Caki2 (cell line): ENCODE measurements at places on chromosomes 2 and 18.

GRCh38 chr2:45170191-45171135 is 161.2 kb upstream of the SIX2 start:
- peak; percentile 65 for DNase-seq

DNA sequence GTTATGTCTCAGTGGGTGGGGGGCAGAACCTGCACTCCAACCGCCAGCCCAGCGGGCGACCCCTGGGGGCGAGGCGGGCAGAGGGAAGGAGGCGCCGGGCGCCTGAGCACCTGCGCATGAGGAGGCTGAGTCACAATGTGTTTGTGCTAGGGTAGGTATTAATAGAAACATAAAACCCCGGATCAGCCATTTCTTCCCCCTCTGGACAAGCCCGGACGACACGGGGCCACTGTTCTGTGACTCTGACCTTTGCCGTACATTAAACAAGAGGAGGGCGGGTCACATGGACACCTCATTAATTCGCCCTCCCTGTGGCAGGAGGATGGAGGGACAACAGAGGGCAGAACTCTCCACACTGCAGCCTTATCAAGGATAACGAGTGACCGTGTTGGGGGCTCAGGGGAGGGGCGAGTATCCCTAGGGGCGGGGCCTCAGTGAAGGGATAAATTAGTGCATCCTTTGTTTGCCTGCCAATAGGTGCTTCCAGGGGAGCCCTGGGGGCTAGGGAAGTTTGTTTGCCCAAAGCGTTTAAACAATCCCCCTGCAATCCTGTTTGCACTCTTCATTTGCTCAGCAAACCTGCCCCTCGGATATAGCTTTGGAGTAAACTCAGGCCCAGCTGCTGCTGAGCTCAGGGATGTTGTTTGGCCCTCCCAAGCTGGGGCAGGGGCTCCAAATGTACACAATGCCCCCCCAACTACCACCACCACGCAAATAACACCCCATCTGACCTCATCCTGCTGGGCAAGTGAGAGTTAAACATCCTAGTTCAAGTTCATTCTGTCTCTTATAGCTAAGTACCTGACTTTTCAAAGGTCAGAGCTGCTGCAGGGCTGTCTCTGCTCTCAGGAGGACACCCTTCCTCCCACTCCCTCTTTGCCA is 171.2 kb upstream of the GLI2 start:
- DNase-seq, result peak; percentile 98

DNA sequence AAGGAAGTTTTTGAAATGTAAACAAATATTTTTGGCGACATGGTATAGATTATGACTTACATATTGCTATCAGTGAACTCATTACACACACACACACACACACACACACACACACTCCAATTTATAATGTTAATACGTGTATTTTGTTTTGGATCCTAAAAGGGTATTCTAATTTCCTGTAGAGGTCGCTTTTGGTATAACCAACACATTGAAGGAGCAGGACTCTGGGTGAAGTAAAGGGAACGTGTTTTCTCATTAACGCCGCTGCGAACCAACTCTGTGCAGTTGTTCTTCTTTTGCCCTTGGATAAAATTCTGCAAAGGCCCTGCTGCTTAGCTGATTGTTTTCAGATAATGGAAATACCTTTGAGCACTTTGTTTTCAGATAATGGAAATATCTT is 190.4 kb downstream of the PMAIP1 start:
- DNase-seq, result no peak

GRCh38 chr2:190844700-190845401 is 35.8 kb upstream of the GLS start:
- DNase-seq, result peak; percentile 44

DNA sequence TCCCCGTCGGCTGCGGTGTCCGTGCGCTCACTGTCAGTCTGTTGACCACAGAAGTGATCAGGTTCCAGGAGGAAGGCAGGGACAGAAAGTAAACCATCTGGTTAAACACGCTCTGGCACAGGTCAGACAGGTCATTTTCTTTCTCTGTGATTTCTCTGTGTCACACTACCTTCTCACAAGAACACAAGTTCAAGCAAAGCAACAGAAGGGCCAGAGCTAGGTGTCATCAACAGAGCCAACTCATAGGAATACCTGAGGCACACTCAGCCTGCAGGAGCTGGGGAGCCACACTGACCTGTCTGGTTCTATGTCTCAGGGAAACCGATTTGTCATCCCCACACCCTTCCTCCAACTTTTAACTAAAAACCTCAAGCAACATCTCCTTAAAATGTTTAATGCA is 115.1 kb upstream of the ZBTB14 start:
- no peak for DNase-seq

DNA sequence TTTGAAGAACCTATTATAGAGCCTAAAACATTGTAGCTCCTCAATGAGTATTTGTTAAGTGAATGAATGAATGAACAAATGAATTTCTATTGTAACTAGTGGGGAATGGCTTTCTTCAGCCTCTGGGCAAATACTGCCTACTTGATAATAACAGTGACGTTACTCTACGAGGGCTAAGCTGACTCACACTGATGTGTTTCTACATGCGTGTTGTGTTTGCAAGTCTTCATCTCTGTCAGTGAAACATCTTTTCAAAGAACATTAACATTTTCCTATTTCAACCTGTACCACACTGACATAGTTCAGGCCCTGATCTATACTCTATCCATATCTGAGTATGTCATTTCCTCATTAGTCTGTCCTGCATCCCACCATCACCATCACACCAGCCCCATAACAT is 319.9 kb upstream of the ACVR2A start:
- DNase-seq, result no peak

- no peak for DNase-seq
These were observed 211.1 kb downstream of the ALPK2 start for GRCh38 chr18:58417752-58418151.

DNA sequence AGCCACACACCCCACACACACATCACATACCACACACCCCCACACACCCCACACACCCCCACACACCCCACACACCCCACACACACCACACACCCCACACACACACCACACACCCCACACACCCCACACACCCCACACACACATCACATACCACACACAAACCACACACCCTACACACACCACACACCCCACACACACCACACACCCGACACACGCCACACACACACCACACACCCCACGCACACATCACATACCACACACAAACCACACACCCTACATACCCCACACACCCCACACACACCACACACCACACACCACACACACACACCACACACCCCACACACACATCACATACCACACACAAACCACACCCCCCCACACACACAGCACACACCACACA is 22.4 kb downstream of the TWIST2 start:
- DNase-seq, result no peak

DNA sequence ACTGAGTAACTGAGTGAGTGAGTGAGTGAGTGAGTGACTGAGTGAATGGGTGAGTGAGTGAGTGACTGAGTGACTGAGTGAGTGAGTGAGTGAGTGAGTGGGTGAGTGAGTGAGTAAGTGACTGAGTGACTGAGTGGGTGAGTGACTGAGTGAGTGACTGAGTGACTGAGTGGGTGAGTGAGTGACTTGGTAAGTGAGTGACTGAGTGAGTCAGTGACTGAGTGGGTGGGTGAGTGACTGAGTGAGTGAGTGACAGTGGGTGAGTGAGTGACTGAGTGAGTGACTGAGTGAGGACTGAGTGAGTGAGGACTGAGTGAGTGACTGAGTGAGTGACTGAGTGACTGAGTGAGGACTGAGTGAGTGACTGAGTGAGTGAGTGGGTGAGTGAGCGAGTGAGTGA is 13.9 kb downstream of the MAL start:
- no peak for DNase-seq

GRCh38 chr2:160279813-160280465 is 79.9 kb upstream of the ITGB6 start:
- no peak for DNase-seq

GRCh38 chr2:95052307-95052706 is 26.8 kb downstream of the MAL start:
- DNase-seq, result peak; percentile 98

DNA sequence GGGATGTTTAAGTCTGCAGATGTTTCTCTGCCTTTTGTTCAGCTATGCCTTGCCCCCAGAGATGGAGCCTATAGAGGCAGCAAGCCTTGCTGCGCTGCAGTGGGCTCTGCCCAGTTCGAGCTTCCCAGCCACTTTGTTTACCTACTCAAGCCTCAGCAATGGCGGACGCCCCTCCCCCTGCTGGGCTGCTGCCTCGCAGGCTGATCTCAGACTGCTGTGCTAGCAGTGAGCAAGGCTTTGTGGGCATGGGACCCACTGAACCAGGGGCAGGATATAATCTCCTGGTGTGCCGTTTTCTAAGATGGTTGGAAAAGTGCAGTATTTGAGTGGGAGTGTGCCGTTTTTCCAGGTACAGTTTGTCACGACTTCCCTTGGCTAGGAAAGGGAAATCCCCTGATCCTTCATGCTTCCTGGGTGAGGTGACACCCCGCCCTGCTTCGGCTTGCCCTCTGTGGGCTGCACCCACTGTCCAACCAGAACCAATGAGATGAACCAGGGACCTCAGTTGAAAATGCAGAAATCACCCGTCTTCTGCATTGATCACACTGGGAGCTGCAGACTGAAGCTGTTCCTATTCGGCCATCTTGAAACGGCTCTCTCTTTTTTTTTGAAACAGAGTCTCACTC is 27.6 kb upstream of the ADAM23 start:
- DNase-seq, result peak; percentile 13

GRCh38 chr2:102080451-102081242 is 61.9 kb upstream of the IL1R1 start:
- no peak for DNase-seq

DNA sequence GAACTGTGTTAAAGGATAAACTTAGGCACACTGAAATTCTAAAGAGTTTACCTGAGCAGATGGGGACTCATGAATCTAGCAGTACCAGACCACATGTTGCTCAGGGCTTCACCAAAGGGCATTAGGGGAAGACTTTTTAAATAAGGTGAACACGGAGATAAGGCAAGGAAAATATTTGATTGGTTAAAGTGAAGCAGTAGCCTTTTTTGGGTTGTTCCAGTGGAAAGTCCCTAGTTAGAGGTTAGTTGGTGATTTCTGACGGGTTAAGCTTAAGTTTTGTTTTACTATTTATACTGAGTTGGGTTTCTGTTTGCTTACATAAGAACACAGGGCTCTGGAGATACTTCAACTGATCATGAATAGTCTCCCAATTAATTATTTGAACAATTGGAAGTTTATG is 722.5 kb downstream of the SOCS6 start:
- DNase-seq, result no peak

DNA sequence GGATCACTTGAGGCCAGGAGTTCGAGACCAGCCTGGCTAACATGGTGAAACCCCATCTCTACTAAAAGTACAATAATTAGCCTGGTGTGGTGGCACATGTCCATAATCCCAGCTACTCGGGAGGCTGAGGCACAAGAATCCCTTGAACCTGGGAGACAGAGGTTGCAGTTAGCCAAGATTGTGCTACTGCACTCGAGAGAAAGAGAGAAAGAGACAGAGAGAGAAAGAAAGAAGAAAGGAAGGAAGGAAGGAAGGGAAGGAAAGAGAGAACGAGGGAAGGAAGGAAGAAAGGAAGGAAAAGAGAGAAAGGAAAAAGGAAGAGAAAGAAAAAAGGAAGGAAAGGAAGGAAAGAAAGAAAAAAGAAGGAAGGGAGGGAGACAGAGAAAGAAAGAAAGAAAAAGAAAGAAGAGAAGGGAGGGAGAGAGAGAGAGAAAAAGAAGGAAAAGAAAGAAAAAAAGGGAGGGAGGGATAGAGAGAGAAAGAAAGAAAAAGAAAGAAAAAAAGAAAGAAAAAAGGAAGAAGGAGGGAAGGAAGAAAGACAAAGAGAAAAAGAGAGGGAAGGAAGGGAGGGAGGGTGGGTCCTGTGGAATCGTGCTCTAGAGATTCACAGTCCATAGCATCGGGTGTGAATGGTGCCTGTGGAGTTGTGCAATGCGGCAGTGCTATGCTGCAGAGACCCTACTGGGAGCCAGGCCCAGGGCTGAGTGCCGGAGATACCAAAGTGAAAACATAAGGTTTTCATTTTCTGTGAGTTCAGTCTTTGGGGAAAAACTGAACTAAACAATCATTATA is 4.6 kb upstream of the SDC1 start:
- no peak for DNase-seq

GRCh38 chr2:25324905-25325592 is 16.7 kb downstream of the DNMT3A start:
- no peak for DNase-seq

DNA sequence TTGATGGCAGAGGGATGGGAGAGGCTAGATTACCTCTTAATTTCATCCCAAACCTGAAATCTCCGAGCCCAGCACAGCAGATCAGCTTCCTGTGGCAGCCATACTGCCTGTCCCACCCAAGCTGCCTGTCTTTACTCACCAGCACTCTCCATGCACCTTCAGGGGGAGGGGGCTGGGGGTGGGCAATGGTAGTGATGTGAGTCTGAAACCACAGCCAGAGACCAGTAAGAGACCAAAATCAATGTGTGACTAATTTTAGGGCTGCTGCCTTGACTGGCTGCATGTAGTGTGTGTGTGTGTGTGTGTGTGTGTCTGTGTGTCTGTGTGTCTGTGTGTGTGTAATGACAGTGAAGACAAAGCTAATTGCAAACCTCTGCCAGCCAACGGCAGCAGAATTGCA is 11.7 kb upstream of the TEX261 start:
- no peak for DNase-seq

DNA sequence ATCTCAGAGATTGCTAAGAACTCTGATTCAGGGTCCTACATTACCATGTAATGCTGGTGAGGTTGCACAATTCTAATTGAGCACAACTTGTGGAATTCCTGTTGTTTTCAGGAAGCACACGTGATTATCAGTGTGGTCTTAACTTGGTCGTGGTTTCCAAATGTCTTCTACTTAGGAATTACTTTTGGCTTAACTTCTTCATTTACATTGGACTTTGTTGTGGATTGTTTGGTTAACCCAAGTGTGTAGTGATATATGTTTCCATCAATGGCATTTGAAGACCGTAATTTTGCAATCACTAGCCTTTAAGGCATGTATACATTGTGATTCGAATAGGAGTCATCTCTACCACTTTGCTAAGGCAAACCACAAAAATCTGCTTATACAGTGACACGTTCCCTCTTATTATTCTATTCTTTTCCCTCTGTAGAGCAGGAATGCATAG is 373.3 kb downstream of the IRS1 start:
- DNase-seq, result peak; percentile 16

DNA sequence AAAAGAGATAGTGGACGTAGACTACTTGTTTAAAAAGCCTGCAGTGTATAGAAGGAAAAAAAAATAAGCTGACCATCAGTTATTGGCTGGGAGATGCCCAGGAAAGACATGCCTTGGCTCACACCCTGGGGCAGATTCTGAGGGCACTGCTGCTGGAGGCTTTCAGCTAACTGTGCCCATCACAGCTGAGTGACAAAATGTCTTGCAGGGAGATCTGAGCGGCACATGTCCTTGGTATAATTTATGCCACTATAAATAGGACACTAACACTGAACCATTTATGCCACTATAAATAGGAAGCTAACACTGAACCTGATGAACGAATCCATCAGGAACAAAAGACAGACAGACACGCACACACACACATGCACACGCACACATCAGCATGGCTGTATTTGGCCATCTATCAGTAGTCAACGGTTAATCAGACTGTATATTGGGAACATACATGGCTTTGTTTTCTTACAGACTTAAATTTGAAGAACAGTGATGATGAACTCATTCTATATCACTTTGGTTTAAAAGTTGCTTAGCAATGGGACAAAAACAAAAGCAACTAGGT is 68.2 kb upstream of the NOSTRIN start:
- DNase-seq, result no peak

- DNase-seq, result no peak
These were observed 15.0 kb downstream of the RAB27B start for GRCh38 chr18:54843314-54843713.

GRCh38 chr2:53701221-53701620 is 66.4 kb upstream of the CHAC2 start:
- DNase-seq, result no peak

GRCh38 chr2:172735582-172736423 is at the start of gene RAPGEF4:
TSS of gene RAPGEF4 (plus strand) at chr2:172735845. CDS start at chr2:172735984, 139 bp downstream.
- no peak for DNase-seq
